ENCODE measurements at places on chromosomes 11 and 22.

GRCh38 chr11:126915430-126915829 lies 85.1 kb downstream of the KIRREL3 start:
- DNase-seq, result no peak

DNA sequence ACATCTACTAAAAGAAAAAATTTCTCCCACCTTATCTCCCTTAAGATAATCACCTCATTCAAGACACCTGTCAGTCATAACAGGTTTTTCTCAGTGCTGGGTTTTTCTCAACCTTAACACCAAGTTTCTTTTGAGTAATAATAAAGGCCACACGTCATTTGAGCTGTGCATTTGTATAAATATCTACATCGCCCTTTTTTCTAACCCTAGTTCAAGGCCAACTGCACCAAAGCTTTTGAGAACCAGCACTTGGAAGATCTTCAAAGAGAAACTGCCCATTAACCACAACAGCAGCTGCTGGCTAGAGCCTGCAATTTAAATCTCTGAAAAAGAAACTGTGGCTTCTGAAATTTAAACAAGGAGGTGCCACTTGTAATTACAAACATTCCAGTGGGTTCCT lies 6.9 kb downstream of the CADM1 start:
- no peak for DNase-seq

GRCh38 chr11:102794382-102794781 lies 3.6 kb downstream of the MMP1 start:
- no peak for DNase-seq

DNA sequence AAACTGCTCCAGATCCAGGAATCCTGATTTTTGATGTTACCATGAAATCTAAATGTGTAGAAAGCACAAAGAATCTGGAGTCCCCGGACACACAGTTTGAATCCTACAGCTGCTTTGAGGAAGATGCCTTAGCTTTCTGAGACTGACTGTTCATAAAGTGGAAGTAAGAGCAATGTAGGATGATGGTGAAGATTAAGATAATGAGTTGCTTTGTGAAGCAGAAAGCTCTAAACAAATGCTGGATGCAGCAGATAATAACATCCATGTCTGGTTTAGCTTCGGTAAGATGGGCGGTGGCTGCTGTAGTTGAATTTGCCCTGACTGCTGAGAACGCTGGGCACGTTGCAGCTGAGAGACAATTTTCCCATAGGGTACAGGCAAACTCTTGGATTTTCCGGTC lies 20.1 kb downstream of the OVOL1 start:
- DNase-seq, result no peak

- DNase-seq, result no peak
These were observed 61.7 kb downstream of the PTPRJ start for GRCh38 chr11:48041877-48042695.

GRCh38 chr11:1563149-1563638 lies 8.9 kb downstream of the DUSP8 start:
- no peak for DNase-seq

DNA sequence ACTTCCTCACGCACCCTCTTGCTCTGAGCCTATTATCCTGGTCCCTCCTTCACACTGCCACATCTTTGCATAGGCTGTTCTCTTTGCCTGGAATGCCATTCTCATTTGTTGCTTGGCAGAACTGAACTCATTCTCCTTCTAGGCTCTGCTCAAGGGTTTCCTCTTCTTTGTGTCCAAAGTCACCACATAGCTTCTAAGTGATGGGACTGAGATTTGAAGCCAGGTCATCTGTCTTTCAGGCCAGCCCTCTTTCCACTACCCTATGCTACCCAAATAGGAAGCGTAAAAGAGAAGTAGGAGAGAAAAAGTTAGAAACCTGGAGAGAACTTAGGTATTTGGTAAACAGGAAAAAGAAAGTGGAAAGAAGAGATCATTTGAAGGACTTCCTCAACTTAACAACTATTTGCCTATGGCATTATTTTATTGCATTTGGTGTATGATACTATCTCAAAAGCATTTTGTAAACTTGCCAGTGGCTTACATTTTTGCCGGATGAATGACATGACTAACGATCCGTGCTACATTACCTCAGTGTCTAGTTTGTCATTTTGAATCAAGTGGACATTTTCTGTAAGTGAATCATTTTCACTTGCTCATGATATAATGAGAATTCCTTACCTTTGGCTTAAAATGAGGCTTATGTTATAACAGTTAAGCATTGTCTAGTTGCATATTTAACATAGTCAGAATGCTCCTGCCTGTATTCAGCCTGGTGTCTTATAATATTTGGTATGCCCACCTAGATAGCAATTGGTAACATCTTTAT lies 18.5 kb downstream of the NF2 start:
- DNase-seq, result no peak

GRCh38 chr11:86174101-86175046 lies 70.2 kb upstream of the EED start:
- DNase-seq, result no peak

DNA sequence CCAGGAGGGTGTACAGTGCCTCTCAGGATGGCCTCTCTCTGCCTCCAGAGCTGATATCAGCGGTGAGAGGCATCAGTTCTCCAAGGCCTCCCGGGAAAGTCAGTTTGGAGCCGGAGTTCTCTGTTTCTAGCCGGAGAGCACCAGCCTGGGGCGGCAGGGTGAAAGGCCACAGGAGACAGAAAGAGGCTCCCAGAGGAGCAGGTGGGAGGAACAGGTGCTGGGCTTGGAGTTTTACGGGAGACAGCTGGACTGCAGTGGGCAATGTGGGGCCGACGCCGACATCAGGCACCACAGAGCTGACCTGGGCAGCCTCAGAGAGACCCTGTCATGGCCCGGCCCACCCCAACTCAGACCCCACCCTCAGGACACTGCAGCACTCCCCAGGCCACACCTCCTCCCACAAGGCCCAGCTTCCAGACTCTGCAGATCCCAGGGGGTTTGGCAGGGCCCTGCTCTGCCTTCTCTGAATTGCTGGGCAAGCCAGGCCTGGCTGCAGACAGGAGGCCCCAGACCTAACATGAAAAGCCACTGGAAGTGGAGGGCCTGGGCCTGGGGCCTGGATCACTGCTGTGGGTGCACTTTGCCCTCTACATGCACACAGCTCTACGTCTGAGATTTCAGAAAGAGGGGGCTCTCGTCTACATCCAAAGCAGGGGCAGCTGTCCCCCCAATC lies 885.6 kb downstream of the BRD1 start:
- no peak for DNase-seq

Data from amygdala (tissue), 56 donors.